ENCODE measurements at places on chromosomes 12 and 14.

DNA sequence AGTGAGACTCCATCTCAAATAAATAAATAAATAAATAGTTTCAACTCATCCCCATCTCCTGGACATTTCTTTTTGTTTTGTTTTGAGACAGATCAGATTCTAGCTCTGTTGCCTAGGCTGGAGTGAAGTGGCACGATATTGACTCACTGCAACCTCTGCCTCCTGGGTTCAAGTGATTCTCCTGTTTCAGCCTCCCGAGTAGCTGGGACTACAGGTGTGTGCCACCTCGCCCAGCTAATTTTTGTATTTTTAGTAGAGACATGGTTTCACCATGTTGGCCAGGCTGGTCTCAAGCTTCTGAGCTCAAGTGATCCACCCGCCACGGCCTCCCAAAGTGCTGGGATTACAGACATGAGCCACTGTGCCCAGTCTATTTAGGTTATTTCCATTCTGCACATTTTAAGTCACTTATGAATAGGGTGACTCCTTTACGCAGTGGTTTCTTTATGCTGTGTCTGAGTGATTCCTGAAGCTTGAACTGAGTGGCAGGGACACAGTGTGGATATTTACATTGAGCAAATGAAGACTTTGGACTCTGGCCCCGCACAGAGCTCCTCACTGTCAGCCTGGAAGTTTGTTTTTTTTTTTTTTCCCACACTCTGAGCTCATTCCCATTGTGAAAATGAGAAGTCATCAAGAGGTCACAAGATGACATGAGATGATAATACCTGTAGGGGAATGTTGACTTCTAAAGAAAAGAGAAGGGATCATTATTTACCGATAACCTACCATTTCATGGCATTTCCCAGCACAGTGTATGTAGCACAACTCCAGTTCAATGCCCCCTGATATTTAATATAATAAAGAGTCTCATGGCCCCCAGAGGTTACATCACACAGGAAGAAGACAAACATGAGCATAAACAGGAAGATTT, 72.6 kb downstream of the TBX3 start:
- no peak for DNase-seq

- DNase-seq, result peak; percentile 77
Observed at GRCh38 chr12:62435303-62436163, 31.1 kb upstream of the MON2 start.

DNA sequence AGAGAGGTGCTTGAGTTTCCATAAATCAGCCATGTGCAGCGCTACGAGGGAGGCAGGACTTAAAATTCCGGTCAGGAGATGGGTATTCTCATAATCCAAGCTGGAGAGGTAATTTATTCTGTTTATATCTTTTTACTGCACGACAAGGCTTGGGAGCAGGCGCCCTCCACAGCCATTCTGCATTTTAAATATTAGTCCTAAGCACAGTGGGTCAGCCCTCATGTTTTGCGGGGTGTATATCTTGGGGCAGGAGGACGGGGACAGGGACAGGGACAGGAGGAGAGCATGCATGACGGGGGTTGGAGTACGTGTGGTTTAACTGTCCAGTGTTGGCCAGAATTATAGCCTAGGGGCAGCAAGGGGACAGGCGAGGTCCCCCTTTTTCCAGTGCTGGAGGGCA, 14.5 kb downstream of the LHX5 start:
- DNase-seq, result no peak

- DNase-seq, result no peak
Observed at GRCh38 chr14:72839753-72840607, 53.9 kb downstream of the DPF3 start.

GRCh38 chr12:15982921-15983320, 71.8 kb downstream of the DERA start:
- DNase-seq, result no peak

DNA sequence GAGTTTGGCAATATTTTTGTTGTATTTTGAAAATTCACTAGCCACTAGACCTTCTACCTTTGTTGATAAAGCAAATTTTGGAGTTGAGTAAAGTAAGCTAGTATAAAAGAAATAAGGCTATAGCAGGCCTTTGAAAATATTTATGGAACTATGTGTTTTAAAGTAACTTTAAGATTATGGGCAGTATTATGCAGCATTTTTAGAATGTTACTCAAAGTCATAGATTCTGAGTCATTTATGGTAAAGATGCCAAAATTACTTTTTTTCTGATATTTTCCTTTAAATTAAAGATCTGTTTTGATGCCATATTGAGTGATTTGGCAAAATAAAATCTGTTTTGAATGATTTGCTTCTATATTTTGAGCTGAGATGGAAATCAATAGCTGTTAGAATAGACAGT, 57.2 kb downstream of the SYNE2 start:
- DNase-seq, result peak; percentile 34

GRCh38 chr14:73712540-73713180, 1.5 kb downstream of the PNMA1 start:
- DNase-seq, result peak; percentile 56

- no peak for DNase-seq
Observed at GRCh38 chr12:110943373-110943772, 23.0 kb upstream of the MYL2 start.

GRCh38 chr14:25832585-25832984, 765.2 kb downstream of the NOVA1 start:
- DNase-seq, result no peak

DNA sequence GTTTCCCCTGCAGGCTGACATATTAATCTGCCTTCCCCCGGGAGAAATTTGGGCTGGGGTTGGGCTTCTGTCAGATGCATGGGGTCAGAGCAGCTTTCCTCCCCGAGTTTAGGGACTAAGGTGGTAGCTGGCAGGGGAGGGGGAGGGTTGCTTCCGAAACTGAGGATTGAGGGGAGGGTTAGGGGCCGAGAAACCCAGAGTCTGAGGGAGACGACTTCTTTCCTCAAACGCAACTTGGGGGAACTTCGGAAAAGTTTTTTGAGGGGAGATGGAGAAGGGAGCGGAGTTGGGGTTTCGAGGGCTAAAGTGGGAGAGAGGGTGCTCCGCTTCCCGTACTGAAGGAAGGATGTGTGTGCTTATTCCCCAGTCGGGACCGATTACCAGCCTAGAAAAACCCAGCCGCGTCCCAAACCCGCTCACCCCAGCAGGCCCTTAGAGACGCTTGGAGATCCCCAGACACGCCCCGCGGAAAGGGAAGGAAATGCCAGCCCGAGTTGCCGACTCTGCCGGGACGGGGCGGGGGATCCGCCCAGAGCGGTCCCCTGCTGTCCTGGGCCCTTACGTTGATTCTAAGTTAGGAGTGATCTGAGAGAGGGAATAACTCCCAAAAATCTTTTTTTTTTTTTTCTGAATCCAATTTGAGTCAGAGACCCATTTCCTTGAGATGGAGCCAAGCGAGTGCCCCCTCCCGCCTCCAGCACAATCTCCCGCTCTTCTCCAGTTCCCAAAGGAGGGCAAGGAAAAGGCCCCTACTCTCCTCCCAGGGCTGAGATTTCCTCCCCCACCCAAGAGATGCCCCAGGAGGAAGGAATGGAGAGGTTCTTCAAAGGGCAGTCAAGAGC, 61.9 kb downstream of the SMUG1 start:
- DNase-seq, result peak; percentile 46

GRCh38 chr14:61663312-61663979, 31.9 kb upstream of the HIF1A start:
- no peak for DNase-seq
